GM23248 (cell line): ENCODE measurements at places on chromosomes 6 and 20. TPM values are rescaled to one million over a fixed set of nuclear protein-coding genes. Genes with fewer than 3 reads are reported as not detected.

The SAMD3 gene
- 0.32 and 11.3 TPM in 2 replicates for total RNA-seq

The LPA gene
- total RNA-seq: not detected in 2 replicates

The ITPA gene
- 43.6 and 47.2 TPM in 2 replicates for total RNA-seq

The THEMIS gene
- 0.11 and 0.25 TPM in 2 replicates for total RNA-seq

The MUC22 gene
- not detected in 2 replicates for total RNA-seq

The SLC26A8 gene
- total RNA-seq: not detected in 2 replicates

The SUMO4 gene
- total RNA-seq: 6.3 TPM in 1 of 2 replicates, not detected in the other

The SLC22A23 gene
- total RNA-seq: 7.3 and 9.5 TPM in 2 replicates

The PHACTR1 gene
- total RNA-seq: 0.25 and 3.2 TPM in 2 replicates

DNA sequence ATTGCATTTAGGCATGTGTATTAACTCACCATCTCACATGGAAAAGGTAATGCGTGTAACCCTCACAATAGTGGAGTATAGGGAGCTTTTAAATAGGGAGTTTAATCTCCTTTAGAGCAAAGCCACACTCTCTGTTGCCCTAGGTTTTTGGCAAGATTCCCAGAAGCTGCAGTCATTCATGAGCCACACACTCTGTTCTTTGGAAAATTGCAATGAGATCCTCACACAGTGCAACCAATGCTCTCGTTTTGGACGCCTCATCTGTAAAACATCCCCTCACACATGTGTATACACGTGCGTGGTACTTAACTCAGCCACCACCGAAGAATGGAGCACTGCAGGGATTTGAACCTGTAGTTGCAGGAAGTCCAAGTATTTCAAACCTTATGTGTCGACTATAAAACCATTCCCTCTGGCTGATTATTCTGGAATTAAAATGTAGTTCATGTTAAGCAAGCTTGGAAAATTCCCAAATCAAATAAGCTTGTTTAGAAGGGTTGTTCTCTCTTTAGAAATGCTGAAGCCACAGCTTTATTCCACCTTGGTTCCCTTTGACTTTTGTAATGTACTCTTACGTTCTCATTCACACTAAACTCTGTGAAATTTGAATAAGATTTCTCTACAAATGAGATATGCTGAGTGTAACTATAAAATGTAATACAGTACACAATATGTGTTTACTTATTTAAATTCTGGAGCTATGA, 489.8 kb upstream of the MANEA start:
- H3K27me3 ChIP-seq: no peaks in the 10 kb centered on the region
- H3K4me1 ChIP-seq: peaks cover 14% of the 10 kb centered on the region
- no peaks in the 10 kb centered on the region for H3K36me3 ChIP-seq
- no peak overlapping the region for H3K4me3 ChIP-seq
- peak; percentile 90 for DNase-seq
- H3K27ac ChIP-seq: peak overlapping the region; percentile 27; the same call in 1 of the 2 replicates

GRCh38 chr6:156899532-156900135, 122.5 kb downstream of the ARID1B start:
- H3K4me1 ChIP-seq: no peaks in the 10 kb centered on the region
- H3K27ac ChIP-seq: no peak overlapping the region
- H3K36me3 ChIP-seq: no peaks in the 10 kb centered on the region; the same call in 1 of the 2 replicates
- no peak overlapping the region for H3K4me3 ChIP-seq
- H3K27me3 ChIP-seq: no peaks in the 10 kb centered on the region

DNA sequence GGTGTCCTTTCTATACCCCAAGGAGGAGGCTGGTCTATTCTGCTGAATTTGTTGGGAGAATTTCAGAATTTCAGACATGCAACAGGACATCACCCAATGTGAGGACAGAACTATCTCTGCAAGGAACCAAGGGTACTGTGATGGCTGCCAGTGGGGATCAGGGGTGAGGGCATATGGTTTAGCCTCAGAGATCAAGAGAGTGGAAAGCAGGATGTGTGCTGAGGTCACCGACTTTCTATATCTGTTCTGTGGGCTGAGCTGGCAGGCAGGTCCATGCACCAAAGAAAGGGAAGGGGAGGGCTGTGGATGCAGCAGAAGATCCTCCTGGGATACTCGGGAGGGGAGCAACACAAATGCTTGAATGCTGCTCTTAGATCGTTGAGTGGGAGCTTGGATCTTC, 28.8 kb downstream of the MYT1 start:
- peaks cover 56% of the 10 kb centered on the region for H3K27me3 ChIP-seq
- H3K4me1 ChIP-seq: no peaks in the 10 kb centered on the region
- H3K36me3 ChIP-seq: no peaks in the 10 kb centered on the region

DNA sequence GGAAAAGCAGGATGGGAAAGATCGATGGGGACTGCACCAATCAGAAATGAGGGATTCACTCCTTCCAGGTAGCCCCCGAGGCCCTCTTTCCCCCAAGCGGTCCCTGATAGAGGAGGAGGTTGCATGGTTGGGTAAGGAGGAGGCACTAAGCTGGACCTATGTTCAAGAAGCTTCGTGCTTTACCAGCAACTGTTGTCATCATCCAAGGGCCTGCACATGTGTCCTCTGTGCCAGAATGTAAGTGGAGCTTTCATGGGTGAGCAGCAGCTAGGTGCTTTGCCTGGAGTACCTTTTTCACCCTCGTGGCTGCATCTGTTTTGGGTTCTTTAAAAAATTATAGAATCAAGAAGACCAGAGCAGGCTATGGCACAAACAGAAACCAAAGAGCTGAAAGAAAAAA, 54.0 kb downstream of the GMPR start:
- DNase-seq: no peak
- H3K4me1 ChIP-seq: no peaks in the 10 kb centered on the region
- H3K4me3 ChIP-seq: no peak overlapping the region
- H3K27me3 ChIP-seq: no peaks in the 10 kb centered on the region

- no peak for DNase-seq
- H3K4me3 ChIP-seq: no peak overlapping the region
- H3K36me3 ChIP-seq: no peaks in the 10 kb centered on the region
- H3K4me1 ChIP-seq: peaks cover 21% of the 10 kb centered on the region
Measured at GRCh38 chr20:53020834-53021233, 48.7 kb downstream of the TSHZ2 start.

DNA sequence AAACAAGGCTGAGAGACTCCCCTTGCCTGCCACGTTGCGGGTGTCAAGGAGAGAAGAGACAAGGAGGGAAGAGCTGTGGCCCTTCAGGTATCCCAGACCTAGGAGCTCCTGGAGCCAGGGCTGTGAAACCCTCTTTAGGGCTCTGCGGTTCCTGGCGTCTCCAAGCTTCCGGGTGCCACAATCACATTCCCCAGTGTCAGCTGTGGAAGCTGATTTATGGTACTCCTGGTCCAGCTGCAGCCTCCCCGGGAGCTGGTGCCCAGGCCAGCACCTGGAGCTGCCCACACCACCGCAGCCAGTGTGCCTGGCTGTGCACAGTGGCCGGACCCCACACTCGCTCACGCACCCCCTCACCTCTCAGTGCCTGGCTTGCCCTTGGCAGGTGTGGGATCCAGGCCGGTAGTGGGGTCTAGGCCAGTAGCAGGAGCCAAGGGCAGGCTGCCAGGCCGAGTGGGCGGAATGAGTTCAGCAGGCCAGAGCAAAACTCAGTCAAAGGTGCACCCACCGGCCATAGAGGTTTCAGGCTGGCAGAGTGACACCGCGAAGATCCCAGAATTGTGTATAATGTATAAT, 58.9 kb upstream of the L3MBTL3 start:
- no peaks in the 10 kb centered on the region for H3K4me1 ChIP-seq
- no peaks in the 10 kb centered on the region for H3K36me3 ChIP-seq
- H3K27ac ChIP-seq: no peak overlapping the region
- no peak overlapping the region for H3K4me3 ChIP-seq

GRCh38 chr20:46237227-46237626, 71.1 kb downstream of the CDH22 start:
- H3K4me1 ChIP-seq: no peaks in the 10 kb centered on the region
- H3K4me3 ChIP-seq: no peak overlapping the region
- no peaks in the 10 kb centered on the region for H3K36me3 ChIP-seq
- H3K27ac ChIP-seq: no peak overlapping the region
- DNase-seq: no peak

- H3K36me3 ChIP-seq: no peaks in the 10 kb centered on the region
- no peak overlapping the region for H3K27ac ChIP-seq
- H3K27me3 ChIP-seq: no peaks in the 10 kb centered on the region
- no peaks in the 10 kb centered on the region for H3K4me1 ChIP-seq
Measured at GRCh38 chr6:51654647-51655046, 432.8 kb downstream of the PKHD1 start.

DNA sequence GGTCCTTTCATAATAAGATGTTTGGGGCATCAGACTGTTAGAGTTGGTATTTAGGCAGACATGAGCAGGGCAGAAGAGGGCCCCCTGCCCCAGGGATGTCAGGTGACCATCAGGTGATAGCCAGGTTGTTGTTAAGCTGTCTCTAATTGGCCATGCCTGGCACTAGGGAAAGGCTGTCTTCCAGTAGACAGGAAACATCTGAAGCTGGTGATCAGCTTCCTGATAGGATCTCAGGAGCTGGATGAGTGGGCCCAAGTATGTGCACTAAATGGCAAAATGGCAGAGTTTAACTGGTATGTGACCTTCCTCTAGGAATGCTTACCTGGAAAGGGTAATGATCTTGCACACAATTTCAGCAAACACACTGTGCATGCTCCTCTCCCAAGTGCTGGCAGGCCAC, 190.7 kb downstream of the CDH26 start:
- no peak for DNase-seq
- no peaks in the 10 kb centered on the region for H3K27me3 ChIP-seq
- H3K4me3 ChIP-seq: no peak overlapping the region

- no peak overlapping the region for H3K4me3 ChIP-seq
- no peak for DNase-seq
- H3K4me1 ChIP-seq: no peaks in the 10 kb centered on the region
- H3K27me3 ChIP-seq: peaks cover 45% of the 10 kb centered on the region
- no peaks in the 10 kb centered on the region for H3K36me3 ChIP-seq
Measured at GRCh38 chr6:135108692-135109091, 54.1 kb upstream of the HBS1L start.

DNA sequence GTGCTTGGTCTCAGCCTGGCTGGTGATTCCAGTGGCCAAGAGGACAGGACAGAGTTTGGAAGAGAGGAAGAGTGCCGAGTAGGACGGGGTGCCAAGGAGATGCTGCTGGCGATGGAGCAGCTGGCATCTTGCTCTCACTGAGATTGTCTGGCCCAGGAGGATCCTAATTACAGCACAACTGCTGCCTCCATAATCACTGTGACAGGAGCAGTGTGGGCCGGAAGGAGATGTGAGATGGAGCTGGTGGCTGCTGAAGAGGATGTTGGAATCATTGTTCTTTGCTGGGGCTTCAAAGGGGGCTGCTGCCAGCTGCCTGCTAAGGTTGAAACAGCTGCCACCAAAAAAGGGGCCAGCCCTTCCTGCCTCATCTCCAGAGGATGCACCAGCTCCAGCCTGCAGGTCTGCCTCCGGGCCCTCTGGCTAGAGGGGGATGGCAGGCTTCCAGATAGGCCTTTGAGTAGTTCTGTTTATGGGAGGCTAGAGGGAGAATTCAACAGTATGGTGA, 214.4 kb downstream of the RNF144B start:
- H3K27me3 ChIP-seq: peaks cover 3% of the 10 kb centered on the region; the same call in 1 of the 2 replicates
- DNase-seq: no peak
- no peak overlapping the region for H3K27ac ChIP-seq
- no peaks in the 10 kb centered on the region for H3K36me3 ChIP-seq
- H3K4me1 ChIP-seq: no peaks in the 10 kb centered on the region
- no peak overlapping the region for H3K4me3 ChIP-seq

GRCh38 chr6:113998811-113999210, 27.9 kb upstream of the HDAC2 start:
- no peak overlapping the region for H3K27ac ChIP-seq
- no peak for DNase-seq
- no peaks in the 10 kb centered on the region for H3K36me3 ChIP-seq
- H3K27me3 ChIP-seq: no peaks in the 10 kb centered on the region
- H3K4me1 ChIP-seq: peaks cover 36% of the 10 kb centered on the region

GRCh38 chr6:35388030-35388429, 45.7 kb downstream of the PPARD start:
- no peaks in the 10 kb centered on the region for H3K27me3 ChIP-seq
- H3K27ac ChIP-seq: no peak overlapping the region
- H3K4me1 ChIP-seq: peaks cover 37% of the 10 kb centered on the region

GRCh38 chr6:129104560-129104959, 221.6 kb downstream of the LAMA2 start:
- H3K4me3 ChIP-seq: no peak overlapping the region
- H3K27me3 ChIP-seq: no peaks in the 10 kb centered on the region
- peak overlapping the region; percentile 26 for H3K27ac ChIP-seq
- H3K36me3 ChIP-seq: no peaks in the 10 kb centered on the region
- peaks cover 12% of the 10 kb centered on the region for H3K4me1 ChIP-seq
- no peak for DNase-seq

DNA sequence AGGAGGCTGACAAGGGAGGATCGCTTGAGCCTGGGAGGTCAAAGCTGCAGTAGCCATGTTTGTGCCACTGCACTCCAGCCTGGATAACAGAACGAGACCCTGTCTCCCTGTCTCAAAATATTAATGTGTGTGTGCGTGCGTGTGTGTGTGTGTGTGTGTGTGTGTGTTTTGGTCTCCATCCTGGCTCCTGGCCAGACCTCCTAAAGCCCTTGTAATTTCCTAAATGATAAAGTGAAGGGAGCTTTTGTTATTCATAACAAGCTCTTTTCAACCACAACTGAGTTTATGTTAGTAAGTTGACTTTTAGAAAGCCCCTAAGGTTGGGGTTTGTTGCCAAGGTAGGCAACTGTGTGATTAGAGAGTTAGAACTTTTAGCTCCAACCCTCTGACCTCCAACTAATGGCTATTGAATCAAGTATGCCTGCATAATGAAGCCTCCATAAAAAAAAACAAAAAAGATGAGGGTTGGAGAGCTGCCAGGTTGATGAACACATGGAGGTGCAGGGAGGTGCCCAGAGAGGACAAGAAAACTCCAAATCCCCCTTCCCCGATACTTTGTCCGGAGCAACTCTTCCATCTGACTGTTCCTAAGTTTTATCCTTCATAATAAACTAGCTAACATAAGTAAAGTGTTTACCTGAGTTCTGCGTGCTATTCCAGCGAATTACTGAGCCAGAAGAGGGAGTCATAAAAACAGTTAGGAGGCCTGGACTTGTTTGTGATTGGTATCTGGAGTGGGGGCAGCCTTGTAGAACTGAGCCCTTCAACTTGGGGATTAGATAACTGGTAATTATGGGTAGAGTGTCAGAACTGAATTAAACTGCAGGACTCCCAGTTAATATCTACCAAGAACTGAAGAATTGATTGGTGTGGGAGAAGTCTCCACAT, 5.3 kb upstream of the AIF1 start:
- H3K27me3 ChIP-seq: no peaks in the 10 kb centered on the region
- no peaks in the 10 kb centered on the region for H3K36me3 ChIP-seq
- no peak overlapping the region for H3K4me3 ChIP-seq

- 0 out of 2 replicates have a peak overlapping the region, but pooled peaks have one; percentile 13 for H3K27ac ChIP-seq
- H3K27me3 ChIP-seq: no peaks in the 10 kb centered on the region
- DNase-seq: peak; percentile 78
- no peak overlapping the region for H3K4me3 ChIP-seq
- no peaks in the 10 kb centered on the region for H3K36me3 ChIP-seq
Measured at GRCh38 chr6:97189767-97190166, 93.2 kb downstream of the MMS22L start.
